Fibroblast of villous mesenchyme (primary cell): ENCODE measurements at places on chromosomes 1 and 21. TPM values are rescaled to one million over a fixed set of nuclear protein-coding genes. Genes with fewer than 3 reads are reported as not detected.

GRCh38 chr1:65558215-65558614 is 137.7 kb downstream of the LEPR start:
- DNase-seq, result no peak

DNA sequence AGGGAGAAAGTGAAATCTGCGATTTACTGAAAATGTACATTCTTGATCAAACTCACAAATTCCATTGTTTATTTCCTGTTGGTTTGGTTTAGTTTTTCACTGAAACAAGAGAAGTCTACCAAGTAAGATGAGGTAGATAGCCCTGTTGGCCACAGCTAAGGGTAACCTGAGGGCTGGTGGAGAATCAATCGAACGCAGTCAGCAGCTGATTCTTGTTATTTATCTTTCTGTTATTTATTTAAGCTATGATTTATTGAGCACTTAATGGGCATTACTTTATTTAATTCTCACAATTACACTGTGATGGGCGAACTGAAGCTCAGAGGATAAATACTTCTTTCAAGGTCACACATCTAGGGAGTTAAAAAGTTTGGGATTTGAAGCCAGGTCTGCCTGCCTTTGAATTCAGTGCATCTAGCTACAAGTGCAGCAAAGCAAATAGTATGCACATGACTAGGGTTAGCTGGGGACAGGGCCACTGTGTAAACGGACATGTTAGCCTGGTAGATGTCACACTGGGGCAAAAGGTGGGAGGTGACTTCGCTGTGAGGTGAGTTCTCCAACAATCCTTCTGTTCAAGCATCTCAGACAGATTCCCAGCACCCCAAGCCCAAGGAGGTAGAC is 106.5 kb upstream of the GADD45A start:
- DNase-seq, result no peak

DNA sequence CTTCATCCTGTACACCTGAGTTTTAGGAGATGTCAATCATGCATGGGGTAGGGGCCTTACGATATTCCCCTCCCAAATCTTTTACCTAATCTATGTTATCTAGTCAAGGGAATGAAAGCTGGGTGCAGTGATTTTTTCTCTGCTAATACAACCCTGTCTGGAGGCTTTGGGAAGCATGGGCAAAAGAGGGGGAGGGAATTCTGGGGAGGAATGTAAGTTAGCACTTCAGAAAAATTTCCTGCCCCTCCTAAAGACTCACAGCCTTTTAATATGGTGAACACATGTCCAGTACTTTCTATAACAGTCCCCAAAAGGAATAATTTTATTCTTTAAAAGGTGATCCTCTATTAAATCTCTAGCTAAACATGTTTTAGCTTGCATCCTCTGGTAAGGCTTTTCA is 25.6 kb upstream of the PRELP start:
- no peak for DNase-seq

- DNase-seq, result no peak
These were observed 92.8 kb upstream of the DMRTA2 start for GRCh38 chr1:50516056-50516455.

The ZNF683 gene
- not detected in 2 replicates for total RNA-seq

The PGLYRP3 gene
- not detected in 2 replicates for total RNA-seq

The TRIM67 gene
- total RNA-seq, result not detected in 2 replicates
